ENCODE measurements at places on chromosomes 4 and X.

DNA sequence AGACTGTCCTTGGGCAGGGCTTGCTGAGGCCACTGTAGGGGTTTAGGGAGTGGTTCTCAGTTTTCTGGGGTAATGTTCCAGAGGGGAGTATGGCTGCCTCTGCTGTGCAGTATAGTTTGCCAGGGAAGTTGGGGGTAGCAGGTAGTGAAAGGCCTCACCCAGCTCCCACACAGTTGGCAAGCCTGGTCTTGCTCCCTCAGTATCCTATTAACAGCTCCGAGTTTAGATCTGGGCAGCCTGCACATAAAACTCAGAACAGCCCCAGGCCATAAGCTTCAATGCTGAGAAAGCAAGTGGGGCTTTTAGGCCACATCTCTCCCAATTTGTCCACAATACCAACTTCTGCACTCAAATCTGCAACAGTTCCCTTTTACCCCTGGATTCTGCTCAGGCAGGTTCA, 205.2 kb downstream of the GALNTL6 start:
- DNase-seq = no peak

- DNase-seq = no peak
These were observed 95.7 kb downstream of the NPNT start for GRCh38 chr4:105990933-105991332.

GRCh38 chr4:10732914-10733415, 48.4 kb upstream of the CLNK start:
- no peak for DNase-seq

- DNase-seq = no peak
These were observed 140.5 kb downstream of the PACRGL start for GRCh38 chr4:20840648-20841190.

- no peak for DNase-seq
These were observed 37.3 kb downstream of the SAT1 start for GRCh38 chrX:23820235-23820782.

DNA sequence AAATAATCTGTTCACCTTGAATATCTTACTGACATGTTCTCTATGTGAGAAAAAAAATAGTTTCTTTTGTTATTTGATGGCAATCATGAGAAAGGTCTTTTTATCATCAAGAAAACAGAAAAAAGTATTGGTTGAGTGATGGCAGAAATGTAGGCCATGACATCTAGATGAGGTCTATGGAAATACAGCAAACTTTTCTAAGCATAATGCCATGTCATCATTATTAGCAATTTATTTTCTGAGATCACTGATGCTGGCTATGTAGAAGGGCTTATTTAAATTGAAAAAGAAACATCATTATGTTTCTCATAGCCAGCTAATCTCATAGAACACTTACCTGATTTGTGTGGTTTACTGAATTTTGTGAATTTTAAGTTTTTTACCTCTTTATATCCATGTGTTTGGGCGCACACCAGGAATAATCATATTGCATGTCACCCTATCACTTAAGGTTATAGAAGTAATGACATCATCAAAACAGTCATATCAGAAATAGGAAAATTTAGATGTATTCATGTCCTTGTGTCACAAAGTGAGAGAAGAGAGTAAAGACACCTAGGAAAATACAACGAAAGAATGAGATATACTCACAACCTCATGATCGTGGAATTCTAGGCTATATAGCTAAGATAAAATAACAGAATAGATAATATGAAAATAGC, 22.4 kb downstream of the UGT2A3 start:
- DNase-seq = no peak

DNA sequence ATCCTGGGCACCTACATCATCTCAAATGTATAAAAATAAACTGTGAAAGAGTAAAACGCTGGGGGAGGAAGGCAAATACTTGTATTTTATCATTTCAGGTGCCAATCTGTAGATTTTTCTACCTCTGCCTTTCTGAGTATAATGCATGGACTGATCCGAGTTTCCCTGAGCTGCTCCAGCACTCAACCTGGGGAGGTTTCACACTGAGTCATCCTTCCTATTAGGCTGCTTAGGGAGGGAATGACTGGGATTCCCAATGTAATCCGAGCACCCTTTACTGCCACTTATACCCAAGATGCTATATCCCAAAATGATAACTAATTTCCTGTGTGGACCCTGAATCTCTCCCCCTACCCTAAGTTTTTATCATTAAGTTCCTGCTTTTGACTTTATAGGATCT, 126.6 kb downstream of the HNRNPD start:
- no peak for DNase-seq

GRCh38 chr4:153345012-153345981, 809 bp downstream of the MND1 start:
- DNase-seq = no peak

DNA sequence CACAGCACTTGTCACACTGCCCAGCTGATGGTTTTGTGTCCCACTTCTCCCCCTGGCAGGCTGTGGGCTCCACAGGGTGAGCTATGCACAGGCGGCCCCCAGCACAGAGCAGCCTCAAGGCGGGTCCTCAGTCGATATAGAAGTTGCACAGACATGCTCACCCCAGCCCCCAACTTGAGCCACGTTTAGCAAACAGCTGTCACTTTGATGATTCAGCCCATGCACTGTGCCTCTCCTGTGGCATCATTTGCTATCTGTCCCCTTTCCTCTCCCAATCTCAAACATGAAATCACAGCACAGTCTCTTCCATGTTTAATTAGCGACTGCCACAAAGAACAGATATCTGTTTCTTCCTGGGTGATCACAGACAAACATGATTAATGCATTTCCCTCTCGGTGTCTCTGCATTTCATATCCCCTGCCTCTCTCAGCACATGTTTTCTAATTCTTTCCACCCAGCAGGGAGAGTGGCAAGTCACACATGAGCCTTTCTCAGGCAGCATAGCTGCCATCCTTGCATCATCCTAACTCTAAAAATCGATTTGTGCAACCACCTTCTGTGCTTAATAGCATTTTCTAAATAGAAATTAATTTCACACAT, 204.9 kb downstream of the EVC2 start:
- DNase-seq = no peak

DNA sequence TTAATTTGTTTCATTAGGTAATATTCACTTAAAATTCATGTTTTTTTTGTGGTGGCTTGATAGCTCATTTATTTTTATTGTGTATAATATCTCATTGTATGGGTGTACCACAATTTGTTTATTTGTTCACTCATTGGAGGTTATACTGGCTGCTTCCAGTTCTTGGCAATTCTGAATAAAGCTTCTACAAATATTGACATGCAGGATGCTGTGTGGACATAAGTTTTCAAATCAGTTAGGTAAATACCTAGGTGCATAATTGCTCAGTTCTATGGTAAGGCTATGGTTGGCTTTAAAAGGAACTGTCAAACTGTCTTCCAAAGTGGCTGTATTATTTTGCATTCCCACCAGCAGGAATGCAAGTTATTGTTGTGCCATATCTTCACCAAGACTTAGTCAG, 504.5 kb upstream of the GALNTL6 start:
- DNase-seq = peak; percentile 19

GRCh38 chrX:24215272-24215671, 65.7 kb downstream of the ZFX start:
- DNase-seq = no peak

- no peak for DNase-seq
These were observed 2.4 kb downstream of the RAB33A start for GRCh38 chrX:130174045-130174704.

DNA sequence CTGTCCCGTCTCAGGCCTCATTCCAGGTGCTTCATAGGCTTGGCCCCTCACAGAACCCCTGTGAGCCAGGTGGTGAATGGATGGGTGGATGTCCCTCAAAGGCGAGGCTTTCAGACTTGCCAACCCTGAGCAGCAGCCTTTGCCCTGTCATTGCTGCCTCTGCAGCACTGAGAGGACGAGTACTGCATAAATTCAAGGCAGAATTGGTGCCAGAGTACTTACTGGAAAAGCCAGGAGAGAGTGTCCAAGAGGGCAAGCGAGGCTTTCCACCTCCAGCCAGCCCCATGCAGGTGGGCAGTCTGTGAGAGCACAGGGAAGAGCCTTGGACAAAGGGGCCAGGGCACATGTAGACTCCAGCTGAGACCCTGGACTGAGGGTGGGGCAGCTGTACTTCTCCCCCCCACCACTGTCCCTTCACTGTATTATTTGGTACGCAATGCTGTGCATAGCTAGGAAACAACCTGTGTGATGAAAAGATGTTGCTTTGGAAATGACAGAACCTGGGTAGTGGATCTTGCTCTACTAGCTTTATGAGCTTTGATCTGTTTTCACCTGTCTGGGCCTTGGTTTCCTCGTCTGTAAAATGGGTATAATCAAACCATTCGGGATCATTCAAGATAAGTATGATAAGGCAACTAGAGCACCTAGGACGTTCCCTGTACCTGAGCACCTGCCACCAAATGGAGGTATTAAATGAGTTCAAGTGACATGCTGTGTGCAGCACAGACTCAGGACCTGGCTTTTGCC, 224.9 kb upstream of the PSAPL1 start:
- no peak for DNase-seq

DNA sequence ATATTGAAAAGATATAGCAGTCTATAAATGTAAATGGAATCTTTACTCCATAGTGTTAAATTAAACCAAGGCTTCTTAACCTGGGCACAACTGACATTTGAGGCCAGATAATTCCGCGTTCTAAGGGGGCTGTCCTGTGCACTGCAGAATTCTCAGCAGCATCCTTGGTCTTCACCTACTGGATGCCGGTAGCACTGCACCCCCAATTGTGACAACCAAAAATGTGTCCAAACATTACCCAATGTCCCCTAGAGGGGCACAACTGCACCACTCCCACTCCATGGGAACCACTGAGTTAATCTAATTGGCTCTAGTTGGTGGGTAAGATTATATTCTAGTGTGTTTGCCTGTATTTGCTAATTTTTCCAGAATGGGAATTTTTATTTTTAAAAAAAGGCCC, 16.6 kb downstream of the AP1S2 start:
- DNase-seq = no peak

- no peak for DNase-seq
These were observed 220.0 kb downstream of the ENOX2 start for GRCh38 chrX:130682990-130683389.

DNA sequence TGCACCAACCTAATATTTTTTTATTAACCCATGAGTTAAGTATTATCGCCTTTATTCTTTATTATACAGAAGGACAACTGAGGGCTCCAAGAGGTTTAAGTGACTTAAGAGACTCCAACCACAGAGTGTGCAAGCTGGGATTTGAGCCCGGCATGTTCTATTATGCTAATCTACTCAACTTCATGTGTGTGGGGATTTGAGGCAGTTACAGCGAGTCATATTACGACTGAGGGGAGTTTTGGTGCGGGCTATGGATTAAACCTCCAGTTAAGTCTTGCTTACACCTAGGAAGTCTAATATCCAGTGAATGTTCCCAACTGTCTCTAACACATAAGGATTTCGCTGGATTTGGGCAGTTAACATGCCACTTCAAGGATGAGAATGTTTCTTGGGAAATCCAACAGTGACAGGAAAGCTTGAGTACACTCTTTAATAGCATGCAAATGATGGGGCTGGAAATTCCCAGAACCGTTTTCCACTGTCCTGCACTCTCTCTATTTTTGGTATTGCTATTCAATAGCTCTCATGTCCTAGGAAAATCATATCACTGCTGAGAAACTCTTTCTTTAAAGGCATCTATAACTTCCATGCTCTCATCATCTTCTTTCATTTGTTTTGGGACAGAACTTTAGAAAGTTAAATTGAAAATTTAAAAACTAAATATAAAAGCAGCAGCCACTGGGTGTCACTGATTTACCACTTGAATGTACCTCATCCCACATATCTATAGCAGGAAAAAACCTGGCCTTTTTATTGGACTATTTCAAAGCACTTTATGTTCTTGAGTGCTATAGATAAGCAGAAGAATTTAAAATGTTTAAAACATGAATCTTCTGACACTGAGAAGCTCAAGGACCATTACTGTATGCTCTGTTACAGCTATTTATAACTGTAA, 165.1 kb upstream of the TTC29 start:
- DNase-seq = no peak

DNA sequence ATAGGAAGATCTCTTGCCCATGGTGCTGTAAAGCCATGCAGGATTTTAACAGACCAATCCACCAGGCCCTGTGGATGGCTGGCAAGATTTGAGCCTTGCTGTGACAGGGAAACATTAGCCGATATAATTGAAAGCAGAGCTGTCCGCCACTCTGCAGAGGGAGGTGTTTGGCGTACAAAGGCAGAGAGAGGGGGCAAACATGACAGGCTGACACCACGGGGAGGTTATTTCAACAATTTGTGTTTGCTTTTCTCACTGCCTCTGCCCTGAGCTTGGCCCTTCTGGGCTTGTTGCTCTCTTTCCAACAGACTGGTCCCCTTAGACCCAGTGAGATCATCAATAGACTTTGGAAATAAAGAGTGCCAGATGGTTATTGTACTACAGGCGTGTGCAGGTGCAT, 59.4 kb downstream of the CLNK start:
- peak; percentile 88 for DNase-seq

DNA sequence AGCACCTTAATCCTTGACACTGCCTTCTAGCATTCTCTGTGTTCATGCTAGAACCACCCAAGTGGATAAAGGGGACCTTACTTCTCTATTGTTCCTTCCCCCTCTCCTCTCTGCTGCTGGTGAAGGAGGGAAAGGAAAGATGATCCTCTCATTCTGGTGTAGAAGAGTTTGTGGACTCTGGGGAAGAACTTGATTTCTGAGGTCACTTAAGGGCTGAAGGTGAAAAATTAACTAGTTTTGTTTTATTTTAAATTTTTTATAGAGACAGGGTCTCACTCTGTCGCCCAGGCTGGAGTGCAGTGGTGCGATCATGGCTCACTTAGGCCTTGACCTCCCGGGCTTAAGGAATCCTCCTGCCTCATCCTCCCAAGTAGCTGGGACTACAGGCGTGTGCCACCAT, 29.8 kb downstream of the SMS start:
- DNase-seq = no peak

DNA sequence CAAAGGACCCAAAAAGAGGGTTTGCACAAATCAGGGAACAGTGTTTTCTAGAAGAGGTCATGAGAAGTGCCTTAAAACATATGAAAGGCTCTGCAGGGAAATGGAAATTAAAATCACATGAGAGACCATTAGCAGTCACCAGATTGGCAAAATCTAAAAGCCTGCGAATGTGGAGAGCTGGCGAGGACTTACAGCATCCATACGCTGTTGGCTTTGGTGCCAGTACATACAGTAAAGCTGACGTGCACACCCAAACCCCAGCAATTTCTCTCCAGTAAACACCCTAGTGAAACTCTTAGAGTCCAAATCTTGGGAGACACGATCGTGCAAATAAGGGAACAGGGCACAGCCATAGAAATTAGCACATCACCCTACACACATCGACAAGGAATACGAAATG, 25.4 kb upstream of the PPP2R2C start:
- DNase-seq = no peak

- DNase-seq = no peak
These were observed 127.4 kb upstream of the ENPP6 start for GRCh38 chr4:184344899-184345572.

DNA sequence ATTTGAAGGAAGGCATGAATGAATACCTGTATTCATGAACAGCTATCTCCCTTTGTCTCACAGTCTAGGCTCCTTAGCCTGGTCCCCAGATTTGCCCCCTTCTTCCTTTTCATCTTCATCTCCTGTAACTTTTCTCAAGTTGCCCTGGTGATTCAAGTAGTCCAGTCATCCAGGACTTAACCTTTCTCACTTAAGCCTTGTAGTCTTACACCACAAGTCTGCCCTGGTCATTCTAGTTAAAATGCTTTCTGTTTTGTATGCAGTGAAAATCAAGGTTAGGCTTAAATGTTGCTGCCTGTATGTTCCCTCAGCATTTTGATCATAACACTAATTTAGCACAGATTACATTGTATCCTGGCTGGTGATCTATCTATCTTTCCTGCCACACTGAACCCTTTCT, 58.5 kb upstream of the SLC7A11 start:
- DNase-seq = no peak

Measured in SHP77 treated with DMSO at 0.1 percent for 48 hours (cell line).